ENCODE measurements at places on chromosomes 5 and 9.

DNA sequence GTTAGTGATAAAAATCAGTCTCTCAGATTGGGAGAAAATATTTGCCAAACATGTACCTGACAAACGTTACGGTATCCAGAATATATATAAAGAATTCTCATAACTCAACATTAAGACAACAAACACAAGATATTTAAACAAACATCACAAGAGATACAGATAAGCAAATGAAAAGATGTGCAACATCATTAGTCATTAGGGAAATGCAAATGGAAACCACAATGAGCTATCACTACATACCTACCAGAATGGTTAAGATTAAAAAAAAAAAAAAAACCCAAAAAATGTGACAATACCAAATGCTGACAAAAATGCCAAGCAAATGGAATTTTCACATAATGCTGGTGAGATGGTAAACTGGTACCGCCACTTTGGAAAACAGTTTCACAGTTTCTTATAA, 15.4 kb downstream of the CERT1 start:
- no peak for DNase-seq

DNA sequence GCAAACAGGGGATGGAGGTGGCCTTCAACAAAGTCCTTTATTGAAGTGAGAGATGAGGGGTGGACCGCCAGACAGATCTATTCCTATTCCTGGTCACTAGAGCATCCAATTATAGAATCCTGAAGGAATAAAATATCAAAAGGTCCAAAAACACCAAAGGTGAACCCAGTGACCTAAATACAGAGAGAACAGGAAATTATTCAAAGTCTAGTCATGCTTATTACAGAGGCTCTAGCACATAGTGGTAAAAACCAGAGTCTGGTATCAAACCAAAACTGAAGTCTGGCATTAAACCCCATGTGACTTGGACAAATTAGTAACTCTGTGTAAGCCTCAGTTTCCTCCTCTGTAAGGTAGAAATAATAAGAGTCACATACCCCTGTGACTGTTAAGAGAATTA, 100.5 kb upstream of the SNX2 start:
- no peak for DNase-seq

GRCh38 chr5:52743970-52744369, 43.7 kb upstream of the ITGA1 start:
- DNase-seq = no peak

DNA sequence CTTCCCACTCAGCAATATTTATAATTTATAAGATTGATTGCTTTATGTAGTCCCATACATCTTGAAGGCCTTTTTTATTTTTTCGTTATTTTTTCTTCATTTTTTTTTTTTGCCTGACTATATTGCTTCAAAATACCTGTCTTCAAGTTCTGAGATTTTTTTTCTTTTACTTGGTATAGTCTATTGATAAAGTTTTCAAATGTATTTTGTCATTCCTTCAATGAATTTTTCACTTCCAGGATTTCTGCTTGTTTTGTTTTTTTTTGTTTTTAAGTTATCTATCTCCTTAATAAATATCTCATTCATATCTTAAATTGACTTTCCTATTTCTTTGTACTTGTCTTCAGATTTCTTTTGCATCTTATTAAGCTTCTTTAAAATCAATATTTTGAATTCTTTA, 905.6 kb upstream of the CDH6 start:
- DNase-seq = no peak

DNA sequence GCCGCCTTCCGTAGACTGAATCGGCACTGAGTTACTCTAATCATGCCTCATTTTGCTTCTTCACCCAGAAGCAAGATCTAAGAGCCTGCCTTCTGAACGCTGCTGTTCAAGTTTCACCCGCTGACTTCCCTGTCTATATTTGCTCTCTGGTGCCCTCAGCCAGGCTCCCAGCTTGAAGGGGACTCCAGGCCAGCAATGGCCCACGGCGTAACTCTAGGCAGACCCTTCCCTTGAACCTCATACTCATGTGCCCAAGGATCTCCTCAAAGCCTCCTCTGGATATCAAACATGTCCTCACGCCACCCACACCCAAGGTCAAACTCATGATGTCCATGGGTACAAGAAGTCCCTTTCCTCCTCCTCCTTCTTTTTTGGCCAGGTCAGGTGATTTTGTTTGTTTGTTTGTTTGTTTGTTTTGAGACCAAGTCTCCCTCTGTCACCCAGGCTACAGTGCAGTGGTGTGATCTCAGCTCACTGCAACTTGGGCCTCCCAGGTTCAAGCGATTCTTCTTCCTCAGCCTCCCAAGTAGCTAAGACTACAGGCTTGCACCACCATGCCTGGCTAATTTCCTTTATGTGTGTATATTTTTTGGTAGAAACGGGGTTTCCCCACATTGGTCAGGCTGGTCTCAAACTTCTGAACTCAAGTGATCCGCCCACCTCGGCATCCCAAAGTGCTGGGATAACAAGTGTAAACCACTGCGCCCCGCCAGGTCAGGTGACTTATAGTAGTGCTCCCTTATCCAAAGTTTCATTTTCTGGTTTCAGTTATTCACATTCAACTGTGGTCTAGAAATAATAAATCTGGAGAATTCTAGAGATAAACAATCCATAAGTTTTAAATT, 239.0 kb downstream of the SYK start:
- DNase-seq = no peak

- DNase-seq = no peak
Measured at GRCh38 chr5:45623832-45624231, 72.3 kb downstream of the HCN1 start.

DNA sequence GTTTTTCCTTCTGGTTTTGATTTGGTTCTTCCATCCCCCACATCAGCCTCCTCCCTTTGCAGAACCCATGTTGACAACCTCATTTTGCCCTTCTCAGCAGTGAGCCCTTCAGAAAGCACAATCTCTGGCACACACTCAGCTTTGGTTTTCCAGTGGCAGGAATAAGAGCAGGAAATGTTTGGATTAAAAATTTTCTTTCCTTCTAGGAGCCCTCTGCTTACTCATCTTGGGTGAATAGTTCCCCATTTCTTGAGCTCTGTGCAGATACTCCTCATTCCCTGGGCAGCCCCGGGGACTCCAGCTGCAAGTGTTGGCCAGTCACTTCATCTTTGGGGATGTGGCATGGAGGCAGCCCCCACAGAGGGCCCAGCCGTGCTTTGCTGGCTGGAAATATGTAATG, 170.5 kb downstream of the NR3C1 start:
- no peak for DNase-seq

All from mucosa of descending colon (tissue), 3 donors.